H1 (cell line): ENCODE measurements at places on chromosomes 5 and 9. TPM values are rescaled to one million over a fixed set of nuclear protein-coding genes. Genes with fewer than 3 reads are reported as not detected.

DNA sequence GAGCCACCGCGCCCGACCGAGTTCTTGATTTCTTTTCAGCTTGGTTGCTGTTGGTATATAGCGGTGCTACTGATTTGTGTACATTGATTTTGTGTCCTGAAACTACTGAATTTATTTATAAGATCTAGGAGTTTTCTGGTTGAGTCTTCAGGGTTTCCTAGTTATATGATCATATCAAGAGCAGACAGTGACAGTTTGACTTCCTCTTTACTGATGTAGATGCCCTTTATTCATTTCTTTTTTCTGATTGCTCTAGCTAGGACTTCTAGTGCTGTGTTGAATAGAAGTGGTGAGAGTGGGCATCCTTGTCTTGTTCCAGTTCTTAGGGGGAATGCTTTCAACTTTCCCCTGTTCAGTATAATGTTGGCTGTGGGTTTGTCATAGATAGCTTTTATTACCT lies 17.4 kb upstream of the LRRC19 start:
- H3K4me1 ChIP-seq: no peaks in the 10 kb centered on the region
- H3K36me3 ChIP-seq: peaks cover 12% of the 10 kb centered on the region
- H3K27me3 ChIP-seq: no peaks in the 10 kb centered on the region
- H3K4me3 ChIP-seq: no peak overlapping the region

GRCh38 chr9:97372580-97372979 lies 39.3 kb upstream of the TDRD7 start:
- H3K36me3 ChIP-seq: no peaks in the 10 kb centered on the region
- no peak overlapping the region for H3K4me3 ChIP-seq
- no peaks in the 10 kb centered on the region for H3K27me3 ChIP-seq
- H3K27ac ChIP-seq: no peak overlapping the region
- DNase-seq: no peak

DENND4C gene
- total RNA-seq: 18.9 and 19.8 TPM in 2 replicates

DNA sequence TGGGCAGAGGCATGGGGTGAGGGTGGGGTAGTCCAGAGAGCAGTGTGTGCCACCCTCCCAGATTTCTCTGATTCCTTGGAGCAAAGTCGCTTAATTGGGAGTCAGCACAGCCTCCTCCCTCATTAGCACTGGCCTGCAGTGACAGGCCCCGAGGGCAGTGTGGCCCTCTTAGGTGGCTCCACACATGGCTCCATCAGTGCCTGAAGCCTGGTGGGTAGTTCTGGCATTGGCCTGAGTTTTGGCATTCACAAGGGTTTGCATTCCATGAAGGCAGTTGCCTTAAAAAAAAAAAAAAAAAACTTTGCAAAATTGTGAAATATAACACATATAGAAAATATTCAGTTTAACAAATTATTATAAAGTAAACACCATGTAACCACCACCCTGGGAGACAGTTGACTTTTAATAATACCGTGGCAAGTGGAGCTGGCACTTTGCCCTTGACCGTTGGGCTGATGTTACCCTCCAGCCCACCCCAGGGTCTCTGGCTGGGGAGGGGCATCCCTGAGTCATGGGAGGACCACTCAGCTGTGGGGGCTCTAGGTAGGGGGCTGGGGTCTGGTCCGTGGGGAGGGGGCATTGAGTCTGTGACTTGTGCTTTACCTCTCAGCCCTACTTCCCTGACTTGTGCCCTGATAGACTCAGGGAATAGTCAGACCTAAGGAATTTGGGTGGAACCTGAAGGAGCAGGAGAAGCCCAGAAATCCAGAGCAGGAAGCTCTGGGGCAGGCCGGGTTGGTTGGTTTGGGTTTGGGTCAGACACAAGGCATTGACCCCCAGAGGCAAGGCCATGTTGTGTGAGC lies 51.3 kb upstream of the PITX1 start:
- no peak for DNase-seq
- H3K27ac ChIP-seq: no peak overlapping the region
- H3K4me3 ChIP-seq: no peak overlapping the region
- H3K36me3 ChIP-seq: no peaks in the 10 kb centered on the region

- no peaks in the 10 kb centered on the region for H3K36me3 ChIP-seq
- no peak overlapping the region for H3K27ac ChIP-seq
- DNase-seq: no peak
- H3K4me3 ChIP-seq: no peak overlapping the region
- H3K4me1 ChIP-seq: no peaks in the 10 kb centered on the region
Measured at GRCh38 chr9:37700900-37701299, 50.1 kb downstream of the FRMPD1 start.

GRCh38 chr9:131478421-131478868 lies 24.3 kb upstream of the POMT1 start:
- peak; percentile 33 for DNase-seq
- no peaks in the 10 kb centered on the region for H3K27me3 ChIP-seq
- H3K4me3 ChIP-seq: no peak overlapping the region

IFNA2 gene
- not detected in 2 replicates for total RNA-seq

- H3K27me3 ChIP-seq: no peaks in the 10 kb centered on the region
- peak overlapping the region; percentile 70 for H3K4me3 ChIP-seq
- H3K36me3 ChIP-seq: no peaks in the 10 kb centered on the region
- peak; percentile 95 for DNase-seq
Measured at GRCh38 chr5:134465816-134466240, 54.1 kb upstream of the CDKN2AIPNL start.

GRCh38 chr5:144585681-144586080 lies 415.0 kb downstream of the KCTD16 start:
- no peaks in the 10 kb centered on the region for H3K4me1 ChIP-seq
- DNase-seq: no peak
- no peaks in the 10 kb centered on the region for H3K36me3 ChIP-seq
- no peaks in the 10 kb centered on the region for H3K27me3 ChIP-seq
- no peak overlapping the region for H3K27ac ChIP-seq
- no peak overlapping the region for H3K4me3 ChIP-seq

DNA sequence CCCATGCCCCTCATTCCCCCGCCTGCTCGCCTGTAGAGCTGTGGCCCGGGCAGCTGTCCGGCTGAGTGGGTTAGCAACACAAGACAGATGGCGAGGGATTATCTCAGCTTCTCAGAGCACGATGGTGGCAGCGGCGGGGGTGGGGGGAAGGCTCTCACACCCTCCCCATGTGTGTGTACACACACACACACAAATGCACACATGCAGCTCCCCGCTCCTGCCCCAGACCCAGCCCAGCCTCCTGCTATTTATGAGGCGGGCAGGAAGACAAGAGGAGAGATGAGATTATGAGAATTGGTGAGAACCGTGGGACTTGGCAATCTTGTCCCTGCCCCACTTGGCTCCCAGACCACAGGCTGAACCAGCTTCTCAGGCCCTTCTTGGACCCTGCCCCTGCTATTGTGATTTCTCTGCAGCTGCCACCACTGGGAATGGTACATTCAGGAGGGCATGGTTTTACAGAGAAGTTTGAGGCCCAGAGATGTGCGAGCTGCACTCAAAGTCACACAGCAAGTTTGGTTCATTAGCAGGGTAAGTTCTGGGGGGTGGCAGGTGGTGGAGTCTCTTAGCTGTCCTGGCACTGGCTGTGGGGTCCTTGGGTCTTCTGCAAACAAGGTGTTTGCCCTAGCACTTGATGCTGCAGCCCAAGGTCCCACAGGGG lies 51.0 kb upstream of the PSD2 start:
- H3K27me3 ChIP-seq: peaks cover 38% of the 10 kb centered on the region
- no peak overlapping the region for H3K27ac ChIP-seq
- DNase-seq: no peak
- H3K36me3 ChIP-seq: no peaks in the 10 kb centered on the region

DNA sequence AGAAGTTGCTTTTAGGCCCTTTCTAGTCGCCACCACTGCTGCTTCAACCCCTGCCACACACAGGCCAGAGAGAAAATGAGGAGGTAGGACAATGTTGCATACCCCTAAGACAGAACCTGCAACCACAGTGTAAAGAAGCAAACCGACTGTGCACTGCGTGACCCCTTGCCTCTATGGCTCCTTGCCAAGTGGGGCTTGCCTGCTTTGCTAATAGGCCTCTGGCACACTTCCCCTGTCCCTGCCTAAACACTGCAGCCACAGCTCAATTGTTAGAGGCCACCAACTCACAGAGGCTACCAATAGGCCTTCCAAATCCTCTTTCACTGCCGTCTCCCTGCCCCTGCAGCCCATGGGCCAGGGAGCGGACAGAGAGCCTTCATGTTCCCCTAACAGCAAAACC lies 280.1 kb downstream of the CDH10 start:
- H3K4me1 ChIP-seq: no peaks in the 10 kb centered on the region
- DNase-seq: no peak
- H3K27me3 ChIP-seq: no peaks in the 10 kb centered on the region
- no peak overlapping the region for H3K4me3 ChIP-seq

DNA sequence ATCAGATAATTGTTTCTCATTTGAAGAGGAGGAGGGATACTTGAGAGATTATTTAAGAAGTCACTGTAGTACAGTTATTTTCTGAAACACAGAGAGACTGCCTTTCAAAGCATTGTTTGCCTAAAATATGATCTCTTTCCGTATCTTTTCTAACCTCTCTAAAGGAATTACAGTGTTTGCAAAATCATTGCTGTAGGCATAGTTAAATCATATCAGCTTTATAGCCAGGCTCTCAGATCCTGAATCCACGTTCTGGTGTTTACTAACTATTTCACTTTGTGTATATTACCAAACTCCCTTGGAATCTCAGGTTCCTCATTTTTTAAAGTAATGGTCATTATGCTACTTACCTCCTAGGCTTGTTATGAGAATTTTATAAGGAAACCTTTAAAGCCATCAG lies 1151.6 kb upstream of the CDH9 start:
- no peak overlapping the region for H3K4me3 ChIP-seq
- no peaks in the 10 kb centered on the region for H3K27me3 ChIP-seq
- H3K4me1 ChIP-seq: no peaks in the 10 kb centered on the region
- H3K27ac ChIP-seq: no peak overlapping the region
- H3K36me3 ChIP-seq: no peaks in the 10 kb centered on the region

- H3K4me3 ChIP-seq: no peak overlapping the region
- no peak for DNase-seq
- no peaks in the 10 kb centered on the region for H3K27me3 ChIP-seq
Measured at GRCh38 chr5:159488516-159488915, 158.2 kb upstream of the IL12B start.

IL33 gene
- total RNA-seq: not detected in 2 replicates

PLCXD3 gene
- 0.07 and 0.10 TPM in 2 replicates for total RNA-seq

GRCh38 chr9:114094971-114095370 lies 4.1 kb downstream of the KIF12 start:
- no peak for DNase-seq
- H3K4me1 ChIP-seq: peaks cover 5% of the 10 kb centered on the region
- H3K27me3 ChIP-seq: peaks cover 2% of the 10 kb centered on the region
- no peak overlapping the region for H3K27ac ChIP-seq
- no peak overlapping the region for H3K4me3 ChIP-seq
- no peaks in the 10 kb centered on the region for H3K36me3 ChIP-seq

DNA sequence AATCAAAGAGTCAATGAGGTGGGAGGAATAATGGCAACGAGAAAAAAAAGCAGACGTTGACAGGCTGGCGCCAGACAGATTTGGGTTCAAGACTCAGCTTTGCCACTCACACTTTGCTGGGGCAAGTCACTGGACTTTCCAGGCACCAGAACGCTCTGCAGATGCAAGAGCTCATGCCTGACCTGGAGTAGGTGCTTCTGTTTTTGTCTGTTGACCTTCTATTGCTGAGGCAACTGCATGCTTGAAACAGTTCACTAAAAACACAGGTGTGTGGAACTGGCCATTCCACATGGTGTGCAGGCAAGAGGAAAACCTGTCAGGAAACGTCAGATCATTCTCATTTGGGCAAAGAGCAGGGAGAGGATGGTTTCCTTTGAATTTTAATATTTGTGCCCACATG lies 161.2 kb upstream of the SMIM23 start:
- H3K36me3 ChIP-seq: no peaks in the 10 kb centered on the region
- H3K27me3 ChIP-seq: peaks cover 59% of the 10 kb centered on the region
- no peak for DNase-seq
- H3K4me3 ChIP-seq: no peak overlapping the region
- peaks cover 14% of the 10 kb centered on the region for H3K4me1 ChIP-seq

DNA sequence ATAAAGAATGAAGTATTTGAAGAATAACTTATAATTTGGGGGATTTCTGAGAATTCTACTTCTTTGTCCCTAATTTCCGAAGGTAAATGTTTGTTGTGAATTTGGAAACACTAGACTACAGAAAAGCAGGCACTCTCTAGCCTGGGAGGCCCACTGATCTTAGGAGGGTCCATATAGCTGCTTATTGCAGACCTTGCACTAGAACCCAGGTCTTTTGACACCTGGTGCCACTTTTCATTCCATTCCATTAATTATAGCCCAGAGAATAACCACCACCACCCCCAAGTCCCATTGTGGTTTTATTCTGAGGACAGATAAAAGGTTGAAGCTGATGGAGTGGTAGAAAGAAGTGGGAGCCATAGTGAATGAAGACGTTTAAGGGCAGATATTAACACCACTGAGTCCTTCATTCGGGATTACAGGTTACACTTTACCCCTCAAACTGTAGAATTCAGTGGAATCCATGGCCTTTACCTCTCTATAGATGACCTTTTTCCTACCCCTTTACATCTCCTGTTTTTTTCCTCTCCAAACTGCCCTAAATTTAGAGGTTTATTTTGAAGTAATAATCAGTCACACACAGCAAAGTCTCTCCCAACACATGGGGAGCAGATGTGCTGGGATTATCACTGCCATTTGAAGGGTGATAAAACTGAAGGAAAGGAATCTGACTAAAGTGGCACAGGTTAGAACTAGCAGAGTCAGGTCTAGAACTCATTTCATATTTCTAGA lies 12.0 kb upstream of the PSMD5 start:
- no peak overlapping the region for H3K27ac ChIP-seq
- no peak for DNase-seq
- no peaks in the 10 kb centered on the region for H3K27me3 ChIP-seq
- peaks cover 13% of the 10 kb centered on the region; the same call in 1 of the 2 replicates for H3K4me1 ChIP-seq

DNA sequence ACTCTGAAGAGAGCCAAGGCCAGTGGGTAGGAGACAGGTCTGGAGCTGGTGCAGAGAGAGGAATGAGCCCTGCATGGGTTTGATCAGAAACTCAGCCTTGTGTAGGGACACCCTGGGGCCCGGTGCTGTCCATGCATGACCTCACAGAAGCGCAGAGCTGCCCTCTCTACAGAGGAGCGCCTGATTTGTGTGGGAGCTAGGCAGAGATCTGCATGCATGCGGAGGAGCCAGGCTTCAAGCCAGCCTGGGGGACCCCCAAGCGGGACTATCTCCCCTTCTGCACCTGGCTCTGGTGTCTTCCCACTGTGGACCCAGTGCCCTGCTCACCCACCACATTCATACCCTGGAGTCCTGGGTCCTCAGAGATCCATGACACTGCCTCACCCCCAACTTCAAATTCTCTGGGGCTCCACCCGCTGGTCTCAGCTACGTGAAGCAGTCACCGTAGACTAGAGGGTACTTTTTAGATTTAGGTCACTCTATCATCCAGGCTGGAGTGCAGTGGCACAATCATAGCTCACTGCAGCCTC lies 2.6 kb upstream of the LCN2 start:
- no peak for DNase-seq
- peaks cover 8% of the 10 kb centered on the region for H3K4me1 ChIP-seq
- no peak overlapping the region for H3K4me3 ChIP-seq
- H3K27ac ChIP-seq: no peak overlapping the region

GRCh38 chr9:109449036-109449798 lies 48.9 kb downstream of the PTPN3 start:
- no peak for DNase-seq
- H3K4me1 ChIP-seq: no peaks in the 10 kb centered on the region; the same call in 1 of the 2 replicates
- no peaks in the 10 kb centered on the region for H3K27me3 ChIP-seq
- no peaks in the 10 kb centered on the region for H3K36me3 ChIP-seq
- H3K4me3 ChIP-seq: no peak overlapping the region
